ENCODE measurements at places on chromosomes 3 and 15. TPM values are rescaled to one million over a fixed set of nuclear protein-coding genes. Genes with fewer than 3 reads are reported as not detected.

- H3K27ac ChIP-seq: no peak overlapping the region
- H3K4me3 ChIP-seq: no peak overlapping the region
- DNase-seq: no peak
Measured at GRCh38 chr15:64210371-64210770, 47.5 kb upstream of the PPIB start.

- no peaks in the 10 kb centered on the region for H3K36me3 ChIP-seq
- no peak overlapping the region for H3K27ac ChIP-seq
- no peak overlapping the region for H3K4me3 ChIP-seq
- no peak for DNase-seq
- H3K27me3 ChIP-seq: peaks cover 2% of the 10 kb centered on the region
Measured at GRCh38 chr3:168968609-168969008, 694.9 kb downstream of the MECOM start.

- H3K27ac ChIP-seq: no peak overlapping the region
- no peaks in the 10 kb centered on the region for H3K4me1 ChIP-seq
- no peaks in the 10 kb centered on the region for H3K27me3 ChIP-seq
- DNase-seq: no peak
- H3K36me3 ChIP-seq: no peaks in the 10 kb centered on the region
- no peak overlapping the region for H3K4me3 ChIP-seq
Measured at GRCh38 chr3:182469086-182469485, 324.2 kb upstream of the ATP11B start.

ZBTB47 gene
- total RNA-seq: 9.7 TPM

- H3K4me1 ChIP-seq: no peaks in the 10 kb centered on the region
- no peak overlapping the region for H3K27ac ChIP-seq
- H3K36me3 ChIP-seq: no peaks in the 10 kb centered on the region
Measured at GRCh38 chr3:174397848-174398247, 461.3 kb upstream of the NAALADL2 start.

- no peak overlapping the region for H3K4me3 ChIP-seq
- H3K27me3 ChIP-seq: no peaks in the 10 kb centered on the region
- no peak for DNase-seq
- H3K4me1 ChIP-seq: peaks cover 5% of the 10 kb centered on the region
Measured at GRCh38 chr3:21067031-21067813, 683.8 kb downstream of the ZNF385D start.

GRCh38 chr3:143412084-143412483 is 292.5 kb downstream of the CHST2 start:
- H3K4me3 ChIP-seq: no peak overlapping the region
- H3K27me3 ChIP-seq: peaks cover 4% of the 10 kb centered on the region
- no peak for DNase-seq
- H3K4me1 ChIP-seq: peaks cover 7% of the 10 kb centered on the region
- no peak overlapping the region for H3K27ac ChIP-seq
- no peaks in the 10 kb centered on the region for H3K36me3 ChIP-seq

IGF2BP2 gene
- total RNA-seq: 118 TPM

FGF12 gene
- total RNA-seq: 33.1 TPM

GRCh38 chr3:159854500-159855124 is 134.0 kb upstream of the IL12A start:
- no peaks in the 10 kb centered on the region for H3K36me3 ChIP-seq
- peaks cover 14% of the 10 kb centered on the region for H3K27me3 ChIP-seq
- H3K27ac ChIP-seq: peak overlapping the region; percentile 94
- no peak for DNase-seq

- peaks cover 22% of the 10 kb centered on the region for H3K4me1 ChIP-seq
- no peak for DNase-seq
- no peak overlapping the region for H3K27ac ChIP-seq
- no peaks in the 10 kb centered on the region for H3K36me3 ChIP-seq
- H3K27me3 ChIP-seq: peaks cover 5% of the 10 kb centered on the region
Measured at GRCh38 chr15:92095693-92096092, 242.2 kb downstream of the SLCO3A1 start.

DNA sequence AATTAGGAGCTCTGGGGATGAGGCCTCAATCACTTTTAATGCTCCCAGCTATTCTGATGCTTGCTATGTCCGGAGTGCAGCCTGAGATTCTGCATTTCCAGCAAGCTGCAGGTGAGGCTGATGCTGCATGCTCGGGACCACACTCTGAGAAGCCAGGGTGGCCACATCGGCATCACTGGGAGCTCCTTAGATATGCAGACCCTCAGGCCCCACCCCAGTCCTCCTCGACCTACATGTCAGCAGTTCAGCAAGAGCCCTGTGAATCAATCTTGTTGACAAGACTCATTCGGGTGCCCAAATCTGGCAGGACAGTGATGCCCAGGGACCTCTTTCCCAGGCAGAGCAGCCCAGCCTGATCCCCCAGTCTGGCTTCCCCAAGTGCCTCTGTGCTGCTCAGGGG is 44.1 kb upstream of the LCTL start:
- peaks cover 4% of the 10 kb centered on the region for H3K27me3 ChIP-seq
- no peak overlapping the region for H3K4me3 ChIP-seq
- DNase-seq: no peak
- no peaks in the 10 kb centered on the region for H3K4me1 ChIP-seq

ANKDD1A gene
- 6.8 TPM for total RNA-seq

GRCh38 chr3:10600296-10600714 is 94.9 kb upstream of the ATP2B2 start:
- no peaks in the 10 kb centered on the region for H3K36me3 ChIP-seq
- no peak overlapping the region for H3K4me3 ChIP-seq
- no peak for DNase-seq
- peaks cover 13% of the 10 kb centered on the region for H3K27me3 ChIP-seq
- peaks cover 20% of the 10 kb centered on the region for H3K4me1 ChIP-seq
- H3K27ac ChIP-seq: no peak overlapping the region
